ENCODE measurements at places on chromosomes 2 and 18. TPM values are rescaled to one million over a fixed set of nuclear protein-coding genes. Genes with fewer than 3 reads are reported as not detected.

The ASXL3 gene
- not detected for total RNA-seq

The EFR3B gene
- 0.12 TPM for total RNA-seq

The CDH7 gene
- total RNA-seq: not detected

GRCh38 chr2:50623244-50623643, 408.7 kb downstream of the NRXN1 start:
- DNase-seq: no peak

The HOXD3 gene
- not detected for total RNA-seq

DNA sequence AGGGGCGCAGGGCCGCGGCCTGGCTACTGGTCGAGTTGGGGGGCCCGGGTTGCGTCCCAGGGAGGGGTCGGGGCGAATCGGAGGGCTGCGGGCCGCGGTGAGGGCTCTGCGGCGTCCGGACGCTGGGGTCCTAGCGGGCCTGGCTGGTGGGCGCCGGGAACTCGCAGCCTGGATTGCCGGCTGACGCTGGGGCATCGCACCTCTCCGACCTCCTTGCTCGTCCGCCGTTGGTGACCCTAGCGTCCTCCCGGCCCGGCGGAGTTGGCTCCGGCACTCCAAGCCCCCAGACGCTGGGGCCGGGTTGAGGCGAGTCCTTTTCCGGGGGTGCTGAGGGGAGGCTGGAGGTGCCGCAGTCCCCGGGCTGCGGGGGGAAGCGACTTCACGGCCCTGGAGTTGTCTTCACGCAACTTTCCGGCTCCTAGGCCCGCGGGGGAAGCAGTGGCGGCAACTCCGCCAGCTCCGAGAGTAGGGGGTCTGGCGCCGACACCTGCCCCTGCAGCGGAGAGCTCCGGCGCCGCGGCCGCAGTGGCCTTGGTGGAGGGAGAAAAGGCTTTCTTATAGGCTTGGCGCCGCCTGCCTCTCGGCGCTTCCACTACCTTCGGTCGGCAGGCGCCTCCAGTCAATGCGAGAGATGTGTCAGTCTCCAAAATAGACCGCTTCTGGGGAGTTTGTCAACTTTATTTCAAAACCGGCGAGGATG, 70.3 kb downstream of the HAUS1 start:
- DNase-seq: peak; percentile 83

GRCh38 chr2:226135861-226136548, 663.6 kb downstream of the IRS1 start:
- no peak for DNase-seq

DNA sequence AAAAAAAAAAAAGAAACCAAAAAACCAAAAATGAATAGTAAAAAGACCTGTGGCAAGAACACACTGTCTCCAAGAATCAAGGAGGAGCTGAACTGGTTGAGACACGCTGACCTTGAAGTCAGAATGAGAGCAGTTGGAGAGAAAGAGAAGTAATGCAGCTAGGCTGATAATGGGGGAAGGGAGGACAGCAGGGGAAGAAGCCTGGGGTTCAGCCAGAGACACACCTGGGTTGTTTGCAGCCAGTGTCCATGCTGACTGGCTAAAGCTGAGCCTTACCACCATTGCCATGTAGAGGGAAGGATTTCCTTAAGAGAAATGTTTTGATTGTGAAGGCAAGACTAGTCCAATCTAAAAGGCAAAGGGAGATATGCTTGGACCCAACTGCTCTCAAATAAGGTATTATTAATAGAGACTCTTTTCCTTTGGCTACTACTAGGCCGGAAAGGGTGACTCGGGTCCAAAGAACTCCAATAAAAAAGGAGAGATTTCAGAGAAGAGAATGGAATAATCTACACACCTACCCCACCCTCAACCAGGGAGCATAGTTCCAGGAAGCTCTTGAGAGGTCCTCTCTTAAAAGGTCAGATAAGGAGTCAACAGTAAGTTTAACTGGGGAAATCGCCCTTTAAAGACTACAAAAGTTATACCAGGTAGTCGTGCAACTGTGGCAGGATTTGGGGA, 25.2 kb upstream of the REL start:
- DNase-seq: no peak

DNA sequence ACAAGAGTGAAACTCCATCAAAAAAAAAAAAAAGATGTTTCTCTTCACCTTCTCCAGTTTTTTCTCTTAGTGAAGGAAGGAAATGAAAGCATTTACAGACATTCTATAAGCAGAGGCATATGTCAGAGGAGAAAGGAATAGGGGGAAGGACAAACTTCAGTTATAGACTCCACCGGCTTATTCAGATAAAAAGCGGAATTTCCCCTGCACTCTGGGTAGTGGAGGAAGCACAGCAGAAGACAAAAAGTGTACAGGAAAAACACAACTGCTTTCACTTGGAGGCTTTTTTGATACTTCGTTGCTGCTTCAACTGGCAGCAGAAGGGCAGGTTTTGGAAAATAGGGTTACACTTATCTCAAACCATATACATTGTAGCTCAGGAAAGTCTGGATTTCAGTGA, 3.2 kb upstream of the MGAT4A start:
- DNase-seq: peak; percentile 82

- no peak for DNase-seq
These were observed 14.8 kb upstream of the PARD3B start for GRCh38 chr2:204530464-204530805.

DNA sequence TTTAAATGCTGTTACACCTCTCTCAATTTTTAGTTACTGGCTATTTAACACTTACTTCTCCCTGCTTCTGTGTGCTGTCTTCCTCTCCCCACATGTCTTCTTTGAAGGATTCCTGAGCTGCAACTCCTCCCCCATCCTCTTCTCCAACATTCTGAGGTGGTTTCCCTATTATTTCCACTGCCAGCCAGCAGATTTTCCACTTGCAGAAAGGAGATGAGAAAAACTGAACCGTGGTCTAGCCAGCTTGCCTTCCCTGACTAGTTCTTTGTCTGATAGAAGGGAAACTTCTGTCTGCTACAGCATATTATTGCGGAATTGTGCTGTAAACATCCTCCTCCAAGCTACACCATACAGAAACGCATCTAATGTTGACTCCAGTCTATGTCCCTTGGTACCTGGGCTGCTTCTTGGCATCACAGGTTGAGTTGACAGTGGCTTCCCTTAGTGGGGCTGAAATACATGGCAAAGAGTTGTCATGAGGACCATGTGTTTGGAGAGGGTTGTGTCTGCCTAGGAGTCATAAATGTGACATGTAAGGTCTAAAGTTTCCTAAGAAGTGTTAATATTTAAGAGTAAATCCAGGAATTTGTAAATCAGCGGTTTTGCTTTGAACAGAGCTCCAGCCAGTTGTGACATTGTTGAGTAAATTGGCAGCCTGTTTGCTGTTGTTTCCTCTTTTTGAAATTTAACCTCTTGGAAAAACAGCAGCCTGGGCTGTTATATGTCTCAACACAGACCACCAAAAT, 68.3 kb upstream of the RND3 start:
- no peak for DNase-seq

The BCL11A gene
- not detected for total RNA-seq

The SYT4 gene
- total RNA-seq: not detected

The CHRND gene
- not detected for total RNA-seq

- no peak for DNase-seq
These were observed 378.2 kb downstream of the BCL11A start for GRCh38 chr2:60175290-60175689.

- no peak for DNase-seq
These were observed 14.6 kb upstream of the RPL31 start for GRCh38 chr2:100987536-100987935.

DNA sequence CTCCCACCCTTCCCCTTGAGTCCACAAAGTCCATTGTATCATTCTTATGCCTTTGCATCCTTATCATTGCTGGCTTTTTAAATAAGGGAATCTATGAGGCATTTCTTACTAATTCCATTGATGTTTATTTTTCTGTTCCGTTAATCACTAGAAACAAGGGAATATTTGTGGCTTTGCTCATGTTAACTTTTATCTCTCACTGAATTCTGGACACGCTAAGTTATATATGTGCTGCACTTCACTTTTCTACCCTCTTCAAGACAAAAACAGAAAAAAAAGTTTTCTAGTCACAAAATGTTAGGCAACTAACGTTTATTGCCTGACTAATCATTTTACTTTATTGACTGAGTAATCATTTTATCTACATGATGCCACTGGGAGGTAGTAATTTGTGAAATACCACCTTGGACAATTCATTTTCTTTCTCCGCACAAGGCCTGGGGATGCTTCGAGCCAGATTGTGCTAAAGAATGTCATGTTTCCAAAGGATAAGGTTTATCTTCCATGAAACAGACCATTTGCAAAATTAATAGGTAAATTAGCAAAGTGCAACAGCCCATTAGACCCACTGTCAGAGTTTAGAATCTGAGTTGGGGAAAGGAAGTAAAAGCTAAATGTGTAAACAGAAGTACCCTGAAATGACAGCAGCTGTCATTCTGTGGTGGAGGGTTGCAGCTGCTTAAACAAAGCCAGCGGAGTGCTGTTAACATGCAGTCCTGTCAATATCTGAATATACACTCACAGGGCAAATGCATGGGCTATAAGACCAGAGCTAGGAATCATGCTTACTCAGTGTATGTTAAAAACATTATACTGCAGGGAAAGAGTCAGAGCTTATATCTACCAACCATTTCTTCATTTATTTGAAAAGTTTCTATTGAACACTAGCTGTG, 658.7 kb downstream of the CNTNAP5 start:
- no peak for DNase-seq

The BCS1L gene
- total RNA-seq: 94.4 TPM

DNA sequence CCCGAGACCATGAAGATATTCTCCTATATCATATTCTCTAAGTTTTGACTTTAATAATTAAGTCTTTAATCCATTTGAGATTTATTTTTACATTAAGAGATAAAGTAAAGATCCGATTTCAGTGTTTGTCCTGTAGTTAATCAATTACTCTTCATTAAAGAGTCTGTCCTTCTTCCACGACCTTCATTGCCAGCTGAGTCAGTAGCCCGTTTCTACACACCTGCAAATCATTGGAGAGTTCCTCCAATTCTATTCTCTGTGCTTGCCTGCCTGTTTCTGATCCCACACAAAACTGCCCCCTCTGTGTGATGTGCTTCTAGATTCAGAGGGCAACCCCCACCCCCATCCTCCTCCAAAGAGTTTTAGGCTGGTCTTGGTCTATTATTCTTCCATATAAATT, 119.2 kb downstream of the KCNF1 start:
- no peak for DNase-seq

DNA sequence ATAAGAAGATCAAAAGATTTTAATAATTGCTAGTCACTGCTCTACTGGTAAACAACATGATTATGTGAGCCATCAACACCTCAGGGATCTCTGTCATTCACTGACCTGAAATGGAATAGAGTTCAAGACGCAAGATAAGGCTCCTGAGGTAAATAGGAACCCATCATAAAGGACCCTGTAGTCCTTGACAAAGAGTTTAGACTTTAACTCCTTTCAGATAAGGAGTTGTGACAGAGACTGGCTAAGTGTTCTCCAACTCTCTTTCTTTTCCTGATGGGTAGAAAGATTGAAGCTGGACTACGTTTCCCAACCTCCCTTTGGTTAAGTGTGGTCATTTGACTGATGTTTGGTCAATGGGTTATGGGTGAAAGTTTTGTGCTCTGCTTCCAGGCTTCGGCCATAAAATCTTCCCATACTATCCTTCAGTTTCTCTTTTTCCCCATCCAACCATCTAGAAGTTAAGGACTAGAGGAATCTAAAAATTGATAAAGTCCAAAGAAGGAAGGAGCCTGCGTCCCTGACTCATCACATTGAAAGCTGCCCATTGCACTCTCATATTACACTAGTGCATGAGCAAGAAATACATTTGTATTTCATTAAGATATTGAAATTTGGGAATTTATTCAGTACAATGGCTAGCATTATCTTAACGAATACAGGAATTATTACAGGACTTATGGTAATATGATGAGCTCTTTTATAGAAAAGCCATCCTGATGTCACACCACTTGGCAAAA, 293.7 kb upstream of the ACVR2A start:
- no peak for DNase-seq

- DNase-seq: no peak
These were observed 59.5 kb downstream of the DIPK1C start for GRCh38 chr18:74397572-74397971.

The VWA3B gene
- total RNA-seq: not detected

- no peak for DNase-seq
These were observed 80.6 kb upstream of the GLS start for GRCh38 chr2:190799999-190800398.

The TTC32 gene
- total RNA-seq: 10.5 TPM

- no peak for DNase-seq
These were observed 220.5 kb downstream of the PIEZO2 start for GRCh38 chr18:10928772-10929373.

DNA sequence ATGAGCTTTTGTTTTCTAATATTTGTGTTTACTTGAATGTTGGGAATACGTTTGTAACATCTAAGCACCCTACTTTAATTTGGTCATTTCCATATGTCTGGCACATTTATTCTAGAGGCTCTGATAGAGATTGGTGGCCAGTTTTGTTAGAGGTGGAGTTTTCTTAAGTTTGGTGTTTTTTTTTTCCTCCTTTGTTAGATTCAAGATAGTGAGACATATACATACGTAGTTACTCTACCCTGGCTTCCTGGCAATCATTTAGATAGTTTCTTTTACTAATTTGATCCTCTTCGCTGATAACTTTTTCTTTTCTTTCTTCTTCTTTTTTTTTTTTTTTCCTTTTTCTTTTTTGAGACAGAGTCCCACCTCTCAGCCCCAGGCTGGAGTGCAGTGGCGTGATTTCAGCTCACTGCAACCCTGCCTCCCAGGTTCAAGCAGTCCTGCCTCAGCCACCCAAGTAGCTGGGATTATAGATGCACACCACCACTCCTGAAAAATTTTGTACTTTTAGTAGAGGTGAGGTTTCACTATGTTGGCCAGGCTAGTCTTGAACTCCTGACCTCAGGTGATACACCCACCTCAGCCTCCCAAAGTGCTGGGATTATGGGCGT, 26.6 kb downstream of the SMCHD1 start:
- DNase-seq: no peak

GRCh38 chr2:127174136-127174535, 46.0 kb downstream of the CYP27C1 start:
- no peak for DNase-seq

- DNase-seq: no peak
These were observed 198.0 kb downstream of the CDH20 start for GRCh38 chr18:61531182-61531581.

DNA sequence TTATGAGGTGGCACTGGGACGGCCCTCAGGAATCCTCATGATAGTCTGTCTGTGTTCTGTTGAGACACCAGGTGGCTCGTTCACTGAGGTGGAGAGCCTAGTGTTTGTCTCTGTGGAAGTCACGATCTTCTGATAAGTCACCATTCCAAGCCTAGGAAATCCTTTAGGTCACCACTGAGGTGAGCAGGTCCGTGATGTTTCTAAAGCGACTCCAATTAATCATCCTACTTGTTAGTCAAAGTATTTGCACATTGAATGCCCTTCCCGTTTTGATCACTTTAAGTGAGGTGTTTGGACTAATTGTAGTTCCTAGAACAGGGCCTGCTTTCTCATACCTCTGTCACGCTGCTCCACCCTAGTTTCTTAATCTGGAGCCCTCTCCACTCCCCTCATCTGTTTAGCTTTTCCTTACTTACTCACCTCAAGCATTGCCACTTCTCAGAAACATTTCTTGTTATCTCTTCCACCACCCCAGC, 28.0 kb upstream of the DSG3 start:
- DNase-seq: no peak

GRCh38 chr2:139033300-139033699, 253.1 kb upstream of the NXPH2 start:
- no peak for DNase-seq

The CRACDL gene
- 0.12 TPM for total RNA-seq

The LONRF2 gene
- 0.23 TPM for total RNA-seq

Measured in activated CD4-positive, alpha-beta T cell treated with anti-CD3 and anti-CD28 coated beads, Interleukin-2, amount 10 ng/mL, durations not matched to agents 24 days and 14 days (primary cell).